ENCODE measurements at places on chromosomes 7 and 10. TPM values are rescaled to one million over a fixed set of nuclear protein-coding genes. Genes with fewer than 3 reads are reported as not detected.

- H3K4me3 ChIP-seq, result no peak overlapping the region
- no peaks in the 10 kb centered on the region for H3K36me3 ChIP-seq
- H3K27ac ChIP-seq, result no peak overlapping the region
- no peaks in the 10 kb centered on the region for H3K4me1 ChIP-seq
These were observed 243.4 kb upstream of the FZD1 start for GRCh38 chr7:91020636-91021385.

DNA sequence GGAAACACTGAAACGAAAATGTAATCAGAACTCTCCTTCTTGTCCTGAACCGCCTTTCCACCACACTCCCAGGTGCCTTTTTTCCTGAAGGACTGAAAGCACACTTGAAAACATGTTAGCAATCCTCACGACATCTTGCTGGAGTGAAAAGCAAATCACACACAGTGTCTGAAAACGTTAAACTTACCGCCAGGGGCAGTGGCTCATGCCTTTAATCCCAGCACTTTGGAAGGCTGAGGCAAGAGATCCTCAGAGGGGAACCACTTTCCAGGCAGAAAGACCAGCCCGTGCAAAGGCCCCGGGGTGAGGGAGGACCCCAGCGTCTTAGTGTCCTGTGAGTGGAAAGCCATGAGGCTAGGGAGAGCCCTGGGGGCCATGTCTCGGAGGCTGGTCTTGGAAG is 210.4 kb downstream of the PRPF18 start:
- H3K4me1 ChIP-seq, result peaks cover 17% of the 10 kb centered on the region
- H3K36me3 ChIP-seq, result no peaks in the 10 kb centered on the region
- no peak overlapping the region for H3K27ac ChIP-seq
- H3K27me3 ChIP-seq, result no peaks in the 10 kb centered on the region

- no peaks in the 10 kb centered on the region for H3K27me3 ChIP-seq
- DNase-seq, result no peak
- no peak overlapping the region for H3K4me3 ChIP-seq
- H3K4me1 ChIP-seq, result peaks cover 3% of the 10 kb centered on the region
- no peak overlapping the region for H3K27ac ChIP-seq
These were observed 34.9 kb downstream of the R3HCC1L start for GRCh38 chr10:98169379-98169778.

The RHOBTB1 gene
- 0.39 TPM for total RNA-seq

The CPN1 gene
- total RNA-seq, result not detected

The LIPF gene
- total RNA-seq, result not detected

GRCh38 chr7:118352867-118353453 is 128.5 kb downstream of the ANKRD7 start:
- H3K27ac ChIP-seq, result no peak overlapping the region
- H3K4me3 ChIP-seq, result no peak overlapping the region
- no peaks in the 10 kb centered on the region for H3K27me3 ChIP-seq
- H3K4me1 ChIP-seq, result no peaks in the 10 kb centered on the region

The C10orf143 gene
- total RNA-seq, result 7.6 TPM

DNA sequence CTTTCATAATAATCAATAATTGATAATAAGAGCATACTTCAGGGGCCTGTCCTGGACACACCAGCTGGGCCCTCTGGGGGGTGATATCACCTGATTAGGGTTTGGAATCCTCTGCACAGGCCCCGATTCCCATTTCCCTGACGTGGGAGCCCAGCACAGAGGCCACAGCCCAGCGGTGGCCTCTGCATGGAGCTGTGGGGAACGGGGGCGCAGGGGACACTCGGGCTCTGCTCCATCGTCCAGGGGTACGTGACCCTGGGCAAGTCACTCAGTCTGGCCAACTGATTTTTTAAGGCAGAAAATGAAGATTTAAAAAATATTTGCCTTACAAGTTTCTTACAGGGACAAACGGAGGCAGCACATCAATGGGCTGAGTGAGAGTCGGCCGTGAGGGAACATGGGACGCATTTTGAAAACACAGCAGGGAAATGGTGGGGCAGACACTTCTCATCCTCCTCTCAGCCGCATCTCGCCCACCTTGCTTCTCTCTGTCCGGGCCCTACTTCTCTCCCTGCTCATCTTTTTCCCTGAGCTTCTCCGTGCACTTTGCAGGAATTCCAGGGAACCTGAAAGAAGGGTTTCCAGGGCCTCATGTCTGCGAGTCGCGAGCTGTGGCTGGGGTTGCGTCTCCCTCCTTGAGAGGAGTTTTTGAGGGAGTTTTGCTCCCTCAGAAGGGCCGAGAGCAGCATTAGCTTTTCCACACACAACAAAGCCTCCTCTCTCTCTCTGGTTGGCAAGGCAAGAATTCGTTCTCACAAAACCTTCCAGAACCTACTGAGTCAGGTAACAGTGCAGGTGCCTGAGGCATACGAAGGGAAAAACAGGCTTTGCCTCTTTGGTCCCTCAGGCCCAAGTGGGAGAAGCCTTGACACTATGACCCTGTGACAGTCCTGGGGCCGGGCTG is 312.0 kb downstream of the WDR37 start:
- H3K27ac ChIP-seq, result no peak overlapping the region
- peaks cover 38% of the 10 kb centered on the region for H3K27me3 ChIP-seq

DNA sequence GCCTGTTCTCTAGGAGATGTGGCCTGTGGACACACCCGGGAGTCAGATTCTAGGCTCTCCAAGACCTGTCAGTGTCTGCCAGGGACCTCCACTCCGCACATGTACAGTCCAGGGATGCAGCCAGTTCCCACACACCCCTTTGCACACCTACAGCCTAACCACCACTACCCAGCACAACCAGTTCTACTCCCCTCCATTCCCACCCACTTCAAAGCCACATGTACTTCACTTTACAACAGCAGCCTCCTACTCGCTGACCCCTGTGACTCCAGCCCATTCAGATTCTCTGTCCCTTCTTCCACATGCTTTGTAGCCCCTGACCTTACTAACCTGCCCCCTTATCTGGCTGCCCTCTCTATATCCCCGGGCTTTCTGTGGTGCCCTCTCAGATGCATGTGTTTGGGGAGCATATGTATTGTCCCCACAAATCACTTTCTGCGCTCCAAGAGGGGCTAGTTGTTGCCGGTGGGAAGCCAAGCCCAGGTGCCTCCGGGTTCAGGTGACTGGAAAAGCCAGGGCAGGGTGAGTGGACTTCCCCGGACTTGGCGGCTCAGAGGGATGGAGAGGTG is 7.2 kb downstream of the LBX1 start:
- H3K36me3 ChIP-seq, result no peaks in the 10 kb centered on the region
- peaks cover 14% of the 10 kb centered on the region for H3K4me1 ChIP-seq
- H3K27me3 ChIP-seq, result peaks cover 33% of the 10 kb centered on the region
- H3K27ac ChIP-seq, result no peak overlapping the region

DNA sequence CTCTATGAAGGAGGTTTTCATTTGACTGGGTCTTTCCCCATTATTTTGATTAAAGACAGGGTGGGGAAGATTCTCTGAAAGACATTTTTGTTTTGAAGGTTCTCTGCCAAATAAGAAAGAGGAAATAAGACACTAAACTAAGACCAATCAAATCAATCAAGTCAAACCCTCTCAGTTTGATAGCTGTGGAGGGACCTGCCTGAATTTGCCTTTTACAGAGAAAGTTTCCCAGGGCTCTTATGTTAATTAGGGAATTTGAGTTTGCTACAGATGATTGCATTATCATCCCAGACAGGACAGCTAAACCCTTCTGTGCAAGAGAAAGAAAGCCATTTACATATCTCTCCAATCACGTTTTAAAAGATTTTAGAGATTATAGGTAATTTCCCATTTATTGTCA is 80.0 kb downstream of the CSTF2T start:
- no peaks in the 10 kb centered on the region for H3K27me3 ChIP-seq
- H3K27ac ChIP-seq, result no peak overlapping the region
- H3K4me1 ChIP-seq, result no peaks in the 10 kb centered on the region
- H3K4me3 ChIP-seq, result no peak overlapping the region

DNA sequence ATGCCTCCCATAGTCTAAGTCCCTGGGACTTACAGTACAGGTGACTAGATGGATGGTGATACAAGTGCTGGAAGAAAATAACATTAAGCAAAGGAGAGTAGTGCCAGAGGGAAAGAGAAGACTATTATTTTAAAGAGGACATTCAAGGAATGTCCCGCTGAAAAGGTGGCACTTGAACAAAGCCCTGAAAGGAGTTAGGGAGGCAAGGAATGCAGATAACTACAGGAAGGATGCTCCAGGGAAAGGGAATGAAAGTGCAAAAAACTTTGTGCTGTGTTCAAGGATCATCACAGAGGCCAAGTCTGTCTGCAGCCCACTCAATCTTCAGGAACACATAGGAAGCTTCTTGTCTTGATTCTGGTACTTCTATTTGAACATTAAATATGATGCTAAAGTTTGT is 14.9 kb downstream of the ANKMY2 start:
- no peaks in the 10 kb centered on the region for H3K27me3 ChIP-seq
- no peaks in the 10 kb centered on the region for H3K4me1 ChIP-seq
- H3K27ac ChIP-seq, result no peak overlapping the region
- no peak overlapping the region for H3K4me3 ChIP-seq
- DNase-seq, result no peak

GRCh38 chr7:55912748-55913158 is 25.5 kb downstream of the ZNF713 start:
- DNase-seq, result no peak
- no peak overlapping the region for H3K4me3 ChIP-seq

GRCh38 chr10:112807013-112807412 is 143.0 kb upstream of the TCF7L2 start:
- H3K27ac ChIP-seq, result no peak overlapping the region
- no peaks in the 10 kb centered on the region for H3K4me1 ChIP-seq
- H3K27me3 ChIP-seq, result no peaks in the 10 kb centered on the region
- no peaks in the 10 kb centered on the region for H3K36me3 ChIP-seq
- no peak overlapping the region for H3K4me3 ChIP-seq
- DNase-seq, result no peak

The GNG11 gene
- total RNA-seq, result 0.09 TPM

DNA sequence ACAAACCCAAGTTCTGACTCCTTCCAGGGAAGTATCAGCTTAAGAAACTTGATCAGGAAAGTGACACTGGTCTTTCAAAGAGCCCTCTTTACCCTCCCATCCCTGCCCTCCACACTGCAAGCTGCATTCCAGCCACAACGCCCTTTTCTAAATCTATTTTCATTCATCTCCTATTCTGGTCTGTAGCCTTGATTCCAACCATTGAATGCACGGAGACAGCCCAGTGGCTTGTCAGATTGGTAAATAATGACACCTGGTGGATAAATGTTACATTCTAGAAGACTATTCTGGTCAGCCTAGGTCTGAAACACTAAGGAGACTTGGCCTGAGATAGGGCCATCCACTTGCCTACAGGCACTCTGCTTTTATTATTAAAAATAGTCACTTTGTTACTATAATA is 20.9 kb downstream of the MORN4 start:
- H3K27ac ChIP-seq, result no peak overlapping the region
- no peaks in the 10 kb centered on the region for H3K27me3 ChIP-seq
- no peaks in the 10 kb centered on the region for H3K4me1 ChIP-seq
- H3K36me3 ChIP-seq, result peaks cover 4% of the 10 kb centered on the region

DNA sequence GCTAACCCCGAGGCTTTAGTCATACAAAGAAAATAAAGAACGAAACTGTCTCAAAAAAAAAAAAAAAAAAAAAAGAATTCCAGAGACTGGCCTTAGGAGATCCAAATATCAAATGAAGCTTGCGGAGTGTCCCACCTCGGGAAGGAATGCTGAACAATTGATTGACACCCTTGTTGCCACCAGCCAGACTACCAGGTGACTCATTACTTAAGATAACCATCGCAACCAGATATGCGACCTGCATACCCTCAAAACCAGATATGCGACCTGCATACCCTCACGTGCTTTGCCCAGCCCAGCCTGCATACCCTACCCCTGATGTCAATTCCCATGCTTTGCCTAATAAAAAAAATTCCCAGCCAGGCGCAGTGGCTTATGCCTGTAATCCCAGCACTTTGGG is 2.7 kb upstream of the PRKRIP1 start:
- H3K27ac ChIP-seq, result no peak overlapping the region
- DNase-seq, result no peak
- H3K27me3 ChIP-seq, result no peaks in the 10 kb centered on the region
- peaks cover 26% of the 10 kb centered on the region for H3K4me1 ChIP-seq
- H3K4me3 ChIP-seq, result no peak overlapping the region
- H3K36me3 ChIP-seq, result peaks cover 3% of the 10 kb centered on the region

The SERPINE1 gene
- 0.47 TPM for total RNA-seq

- no peak overlapping the region for H3K4me3 ChIP-seq
- H3K4me1 ChIP-seq, result no peaks in the 10 kb centered on the region
- no peaks in the 10 kb centered on the region for H3K36me3 ChIP-seq
- H3K27me3 ChIP-seq, result peaks cover 20% of the 10 kb centered on the region
These were observed 6.9 kb upstream of the ZKSCAN1 start for GRCh38 chr7:100008525-100008924.

The RAB19 gene
- 5.1 TPM for total RNA-seq

DNA sequence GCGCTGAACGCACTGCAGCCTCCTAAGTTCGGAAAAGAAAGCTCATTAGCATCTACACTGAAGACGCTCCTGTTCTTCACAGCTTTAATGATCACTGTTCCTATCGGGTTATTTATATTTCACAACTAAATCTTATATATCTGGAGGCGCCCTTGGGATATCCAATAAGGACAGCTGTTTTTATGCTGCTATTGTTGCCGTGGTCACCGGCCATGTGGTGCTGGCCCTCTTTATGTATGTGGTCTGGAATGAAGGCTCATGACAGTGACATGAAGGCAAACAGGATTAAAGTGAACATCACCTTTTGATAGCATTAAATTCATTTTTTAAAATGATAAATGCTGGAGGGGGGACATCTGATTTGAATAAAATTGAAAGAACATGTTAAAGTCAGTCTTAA is 8.8 kb downstream of the BLVRA start:
- H3K4me3 ChIP-seq, result no peak overlapping the region
- H3K27me3 ChIP-seq, result no peaks in the 10 kb centered on the region
- H3K27ac ChIP-seq, result no peak overlapping the region
- peaks cover 6% of the 10 kb centered on the region for H3K4me1 ChIP-seq
- no peak for DNase-seq

DNA sequence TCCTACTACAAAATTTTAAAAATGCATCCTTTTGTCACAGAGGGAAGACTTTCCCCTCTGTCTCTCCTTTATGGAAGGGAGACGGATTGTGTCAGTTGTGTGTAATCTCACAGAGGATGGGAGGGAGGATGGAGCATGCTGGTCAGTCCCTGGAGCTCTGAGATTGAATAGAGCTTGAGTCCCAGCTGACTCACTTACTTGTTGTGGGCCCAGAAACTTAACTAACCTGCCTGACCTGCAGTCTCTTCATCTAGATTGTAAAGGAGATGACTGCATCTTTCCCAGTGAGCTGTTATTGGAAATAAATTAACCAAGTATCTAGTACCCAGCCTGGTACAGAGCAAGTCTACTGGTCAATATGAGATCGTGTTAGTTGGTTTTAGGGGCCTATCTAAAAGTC is 77.9 kb upstream of the ADO start:
- H3K27ac ChIP-seq, result no peak overlapping the region
- H3K4me1 ChIP-seq, result no peaks in the 10 kb centered on the region
- H3K4me3 ChIP-seq, result no peak overlapping the region
- no peaks in the 10 kb centered on the region for H3K36me3 ChIP-seq
- DNase-seq, result no peak
